ENCODE measurements at places on chromosomes 1 and 21.
A peak's percentile ranks its signal among the peaks of the same experiment; 100 is the strongest.

GRCh38 chr1:5509664-5510452 lies 482.4 kb downstream of the NPHP4 start:
- DNase-seq: peak; percentile 59

GRCh38 chr1:210400043-210400840 lies 71.5 kb downstream of the HHAT start:
- peak; percentile 42 for DNase-seq

DNA sequence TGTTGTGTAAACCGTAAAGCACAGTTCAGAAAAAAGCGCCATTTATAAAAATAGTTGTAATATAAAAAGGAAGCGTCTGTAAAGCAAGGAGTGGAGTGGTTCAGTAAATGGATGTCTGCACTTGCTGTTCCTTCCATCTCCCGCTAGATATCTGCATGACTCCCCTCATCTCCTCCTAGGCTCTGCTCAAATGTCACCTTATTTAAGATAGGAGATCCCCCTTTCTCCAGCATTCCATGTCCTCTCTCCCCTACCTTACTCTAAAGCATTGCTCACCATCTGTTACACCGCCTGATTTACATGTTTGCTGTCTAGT lies 745 bp downstream of the MUL1 start:
- DNase-seq: no peak

GRCh38 chr1:208300084-208300770 lies 56.0 kb upstream of the PLXNA2 start:
- DNase-seq: no peak

DNA sequence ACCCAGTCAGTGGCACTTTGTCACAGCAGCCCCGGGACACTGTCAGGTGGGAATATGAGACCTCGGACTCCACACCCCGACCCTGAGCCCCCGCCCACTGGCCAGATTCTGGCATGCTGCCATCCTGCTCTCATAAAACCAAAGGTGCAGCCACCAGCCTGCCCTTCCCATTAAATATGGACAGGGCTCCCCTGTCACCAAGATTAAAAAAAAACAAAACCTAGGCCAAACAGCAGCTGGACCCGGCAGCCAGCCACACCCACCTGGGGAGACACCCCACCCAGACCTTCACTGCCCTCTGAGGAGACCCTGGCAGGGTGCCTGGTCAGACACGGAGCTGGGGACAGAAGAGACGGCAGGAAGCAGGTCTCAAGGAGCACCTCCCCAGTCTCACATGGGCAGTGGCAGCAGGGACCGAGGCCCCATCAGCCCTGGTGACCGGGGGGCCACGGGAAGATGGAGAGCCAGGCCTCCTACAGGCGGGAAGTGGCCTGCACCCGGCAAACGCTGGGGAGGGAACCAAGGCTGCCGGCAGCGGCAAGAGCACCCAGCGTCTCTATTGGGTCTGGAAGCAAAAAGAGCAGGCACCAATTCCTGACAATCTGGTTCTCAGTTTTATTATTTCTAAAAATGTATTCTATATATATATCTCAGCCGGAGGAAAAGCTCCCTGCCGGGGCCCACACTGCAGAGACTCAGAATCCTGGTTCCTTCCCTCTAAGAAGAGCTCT lies 61.9 kb downstream of the ACOT7 start:
- DNase-seq: no peak

DNA sequence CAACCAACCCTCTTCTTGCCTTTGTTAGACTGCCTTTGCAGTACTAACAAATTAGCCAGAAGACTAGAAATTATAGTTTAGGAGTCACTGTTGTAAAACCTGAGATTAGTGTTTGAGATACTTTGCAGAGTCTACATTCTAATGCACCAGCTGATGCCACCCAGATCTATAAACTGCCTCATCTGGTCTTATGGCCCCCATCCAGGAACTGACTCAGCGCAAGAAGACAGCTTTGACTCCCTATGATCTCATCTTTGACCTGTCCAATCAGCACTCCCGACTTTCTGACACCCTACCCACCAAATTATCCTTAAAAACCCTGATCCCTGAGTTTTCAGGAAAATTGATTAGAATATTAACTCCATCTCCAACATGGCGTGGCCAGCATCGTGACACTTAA lies 334.6 kb downstream of the RGS7 start:
- no peak for DNase-seq

DNA sequence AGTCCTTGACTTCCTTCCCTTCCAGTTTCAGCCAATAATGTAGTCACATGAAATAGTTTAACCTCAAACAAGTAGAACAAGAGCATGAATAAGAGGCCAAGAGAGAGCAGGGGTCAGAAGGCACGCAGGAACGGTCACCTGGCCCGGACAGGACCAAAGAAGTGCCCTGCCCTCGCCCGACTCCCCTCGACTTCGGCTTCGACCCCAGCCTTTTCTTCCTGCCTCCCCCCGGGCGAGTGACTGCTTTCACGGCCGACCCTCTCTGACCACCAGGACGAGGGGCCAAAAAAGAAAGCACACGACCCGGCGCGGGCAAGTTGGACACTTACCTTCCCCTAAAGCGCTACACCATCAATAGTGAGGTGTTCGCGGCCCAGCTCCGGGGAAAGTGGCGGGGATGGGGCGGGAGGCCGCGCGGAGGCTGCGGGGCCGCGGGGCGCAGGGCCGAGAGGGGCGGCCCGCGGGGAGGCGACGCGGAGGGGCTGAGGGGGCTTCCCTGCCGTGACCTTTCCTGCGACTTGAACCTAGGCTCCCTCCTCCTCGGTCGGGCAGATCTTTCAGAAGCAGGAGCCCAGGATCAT lies 519 bp downstream of the RERE start:
- DNase-seq: peak; percentile 14

DNA sequence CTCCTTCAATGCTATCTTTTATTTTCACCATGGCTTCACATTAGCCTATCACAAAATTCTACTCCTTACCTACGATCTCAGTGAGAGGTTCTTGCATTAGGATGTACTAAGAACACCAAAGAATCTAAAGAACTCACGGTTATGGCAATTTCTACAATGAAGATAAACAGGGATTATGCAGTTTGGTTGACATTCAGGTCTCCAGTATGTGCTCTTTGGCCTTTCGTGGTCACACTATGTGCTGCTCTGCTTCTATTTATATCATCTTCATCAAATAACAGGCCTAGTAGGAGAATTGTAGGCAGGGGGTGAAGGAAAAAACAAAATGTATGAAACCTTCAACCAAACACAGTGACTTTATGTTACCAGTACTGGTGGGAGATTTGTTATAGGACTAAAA lies 194.0 kb upstream of the SAMSN1 start:
- no peak for DNase-seq

GRCh38 chr1:166902279-166902678 lies 26.2 kb upstream of the TADA1 start:
- DNase-seq: no peak

GRCh38 chr21:45073301-45074047 lies 906 bp upstream of the ADARB1 start:
- no peak for DNase-seq

DNA sequence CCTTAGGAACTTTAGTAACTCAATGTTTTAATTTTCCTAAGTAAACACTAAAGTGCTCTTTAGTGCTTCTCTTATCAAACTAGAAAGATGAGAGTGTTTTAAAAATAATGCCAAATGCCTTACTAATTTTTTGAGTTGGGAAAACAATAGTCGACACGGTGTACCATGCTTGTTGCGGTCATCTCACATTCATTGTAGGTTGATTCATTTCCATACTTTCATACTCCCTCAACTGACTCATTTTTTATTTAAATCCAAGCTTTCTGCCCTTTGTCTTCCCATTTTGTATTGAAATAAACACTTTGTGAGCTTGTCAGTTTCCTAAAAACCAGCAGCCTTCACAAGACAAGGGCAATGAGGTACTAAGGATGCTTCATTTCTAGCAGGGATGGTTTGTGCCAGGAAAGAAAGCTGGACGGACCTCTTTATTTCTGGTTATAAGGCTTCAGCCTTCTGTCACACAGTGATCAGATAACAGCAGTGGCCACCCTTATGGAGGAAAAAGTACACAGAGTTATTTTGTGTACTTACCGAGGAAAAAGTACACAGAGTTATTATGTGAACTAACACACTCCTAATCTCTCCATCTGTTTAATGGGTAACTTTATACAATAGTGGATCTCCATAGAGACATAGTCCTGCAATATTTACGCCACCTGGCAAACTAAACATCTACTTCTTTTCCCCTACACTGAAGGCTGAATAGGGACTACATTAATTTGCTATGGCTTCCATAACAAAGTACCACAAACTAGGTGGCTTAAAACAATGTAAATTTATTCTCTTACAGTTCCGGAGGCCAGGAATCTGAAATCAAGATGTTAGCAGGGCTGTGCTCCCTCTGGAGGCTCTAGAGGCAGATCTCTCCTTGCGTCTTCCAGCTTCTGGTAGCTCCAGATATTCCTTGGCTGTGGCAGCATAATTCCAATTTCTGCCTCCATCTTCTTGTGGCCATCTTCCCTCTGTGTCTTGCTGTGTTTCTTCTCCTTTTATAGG lies 13.0 kb upstream of the CCDC190 start:
- DNase-seq: no peak

GRCh38 chr1:34639701-34640100 lies 115.1 kb upstream of the GJB5 start:
- DNase-seq: no peak

DNA sequence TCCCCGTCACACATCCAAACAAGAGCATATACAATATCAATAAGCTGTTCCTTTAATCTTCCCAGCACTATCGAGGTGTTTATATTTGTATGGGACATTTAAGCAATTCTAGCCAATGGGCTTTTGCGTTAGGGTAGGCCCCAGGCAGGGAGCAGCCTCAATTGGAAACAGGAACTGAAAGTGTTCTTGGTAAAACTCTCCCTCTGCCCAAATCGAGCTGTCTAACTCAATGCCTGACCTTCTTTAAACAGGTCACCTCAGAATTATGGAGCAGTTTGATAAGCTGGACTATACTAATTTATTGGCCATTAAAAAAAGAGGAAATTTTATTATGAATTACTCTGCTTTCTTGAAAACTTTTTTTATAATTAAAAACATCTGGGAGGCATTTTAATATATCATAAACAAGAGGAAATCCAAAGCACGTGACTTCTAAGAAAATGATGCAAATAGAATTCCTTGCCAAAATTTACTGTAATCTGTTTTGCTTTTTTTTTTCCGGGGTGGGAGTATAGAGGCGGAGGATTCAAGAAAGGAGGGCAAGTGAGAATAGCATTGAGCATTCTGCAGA lies 498.1 kb downstream of the LMO4 start:
- DNase-seq: no peak

GRCh38 chr1:1629430-1630190 lies 2.4 kb upstream of the MMP23B start:
- DNase-seq: peak; percentile 35

DNA sequence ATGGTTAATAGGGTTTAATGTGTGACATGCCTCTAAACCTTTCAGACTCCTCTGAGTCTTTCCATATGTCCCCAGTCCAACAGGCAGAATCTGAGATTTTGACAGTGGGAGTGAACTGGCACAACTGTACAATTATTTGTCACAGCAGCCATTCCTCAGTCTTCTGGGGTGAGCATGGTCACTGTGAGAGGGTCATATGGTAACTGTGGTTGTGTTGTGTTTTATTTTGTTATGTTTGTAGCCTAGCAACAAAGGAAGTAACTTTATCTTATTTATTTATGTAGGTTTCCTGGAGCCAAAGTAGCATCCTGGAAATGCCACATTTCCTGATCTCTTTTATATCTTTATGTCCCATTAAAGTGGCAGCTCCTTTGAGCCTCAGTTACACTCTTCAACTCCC lies 1067.9 kb downstream of the TTLL7 start:
- no peak for DNase-seq

GRCh38 chr1:176046926-176047325 lies 160.2 kb downstream of the COP1 start:
- no peak for DNase-seq

- no peak for DNase-seq
Observed at GRCh38 chr1:58978096-58978495, 194.2 kb upstream of the JUN start.

GRCh38 chr1:2583331-2583791 lies 3.2 kb upstream of the PRXL2B start:
- DNase-seq: no peak

DNA sequence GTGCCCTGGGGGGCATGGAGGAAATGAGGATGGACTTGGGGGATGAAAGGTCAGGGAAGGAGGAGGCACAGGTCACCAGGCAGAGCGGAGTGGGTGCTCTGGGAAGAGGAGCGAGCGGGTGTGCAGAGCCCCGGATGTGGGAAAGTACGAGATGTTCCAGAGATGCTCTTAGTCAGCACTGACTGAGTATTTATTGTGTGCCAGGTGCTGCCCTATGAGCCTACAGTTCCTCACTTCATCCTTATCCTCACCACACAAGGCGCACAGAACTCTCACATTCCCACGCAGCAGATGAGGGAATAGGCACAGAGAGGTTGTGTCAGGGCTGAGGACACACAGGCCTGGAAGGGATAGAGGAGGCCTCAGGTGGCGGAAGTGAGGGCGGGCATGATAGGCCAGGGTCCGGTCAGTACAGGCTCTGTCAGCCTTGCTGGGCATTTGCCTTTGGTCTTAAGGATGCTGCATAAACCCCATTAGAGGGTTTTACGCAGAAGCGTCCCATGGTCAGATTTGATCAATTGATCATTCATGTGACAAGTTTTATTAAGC lies 77.3 kb downstream of the ARHGEF10L start:
- no peak for DNase-seq

- DNase-seq: no peak
Observed at GRCh38 chr1:162370161-162370560, 6.5 kb downstream of the SPATA46 start.

DNA sequence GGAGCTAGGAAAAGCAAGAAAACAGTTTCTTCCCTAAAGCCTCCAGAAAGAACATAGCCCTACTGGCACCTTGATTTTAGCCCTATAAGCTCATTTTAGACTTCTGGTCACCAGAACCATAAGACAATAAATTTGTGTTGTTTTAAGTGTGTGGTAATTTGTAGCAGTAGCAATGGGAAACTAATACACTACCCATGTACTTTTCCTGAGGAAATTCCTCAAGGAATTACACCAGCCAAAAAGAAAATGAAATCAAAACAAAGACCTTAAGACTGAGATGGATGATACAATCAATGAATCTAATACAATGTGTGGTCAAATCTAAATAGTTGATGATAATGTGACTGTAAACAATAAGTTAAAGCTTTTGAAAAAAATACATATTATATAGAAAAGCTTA lies 11.8 kb downstream of the VAMP4 start:
- no peak for DNase-seq

GRCh38 chr1:62436466-62437272 lies at the start of gene USP1:
TSS of gene USP1 (plus strand) at chr1:62437049. CDS start at chr1:62439868, 2,819 bp downstream.
- DNase-seq: peak; percentile 96

- DNase-seq: no peak
Observed at GRCh38 chr1:3515272-3515671, 60.8 kb downstream of the ARHGEF16 start.

GRCh38 chr1:44355582-44356305 lies 687 bp upstream of the ERI3 start:
- no peak for DNase-seq

All from T-helper 2 cell (primary cell).